ENCODE measurements at places on chromosomes 3 and 15.

- DNase-seq = peak; percentile 14
Observed at GRCh38 chr3:44437800-44438199, 39.7 kb downstream of the ZNF445 start.

DNA sequence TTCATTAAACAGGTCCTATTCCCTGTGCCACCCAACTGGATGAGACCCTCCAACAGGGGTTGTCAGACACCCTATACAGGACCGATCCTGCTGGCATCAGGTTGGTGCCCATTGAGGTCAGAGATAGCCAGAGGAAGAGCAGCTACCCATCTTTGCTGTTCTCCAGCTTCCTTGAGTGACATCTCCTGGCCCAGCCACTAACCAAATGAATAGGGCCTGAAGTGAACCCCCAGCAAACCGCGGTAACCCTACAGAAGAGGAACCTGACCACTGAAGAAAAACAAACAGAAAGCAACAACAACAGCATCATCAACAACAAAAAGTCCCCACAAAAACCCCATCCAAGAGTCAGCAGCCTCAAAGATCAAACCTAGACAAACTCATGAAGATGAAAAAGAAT, 133.6 kb upstream of the ARPP21 start:
- DNase-seq = no peak

- no peak for DNase-seq
Observed at GRCh38 chr3:120894316-120895057, 13.5 kb upstream of the STXBP5L start.

- no peak for DNase-seq
Observed at GRCh38 chr3:109241459-109242186, 74.7 kb downstream of the DPPA2 start.

GRCh38 chr3:181921220-181921619, 209.5 kb downstream of the SOX2 start:
- DNase-seq = no peak

DNA sequence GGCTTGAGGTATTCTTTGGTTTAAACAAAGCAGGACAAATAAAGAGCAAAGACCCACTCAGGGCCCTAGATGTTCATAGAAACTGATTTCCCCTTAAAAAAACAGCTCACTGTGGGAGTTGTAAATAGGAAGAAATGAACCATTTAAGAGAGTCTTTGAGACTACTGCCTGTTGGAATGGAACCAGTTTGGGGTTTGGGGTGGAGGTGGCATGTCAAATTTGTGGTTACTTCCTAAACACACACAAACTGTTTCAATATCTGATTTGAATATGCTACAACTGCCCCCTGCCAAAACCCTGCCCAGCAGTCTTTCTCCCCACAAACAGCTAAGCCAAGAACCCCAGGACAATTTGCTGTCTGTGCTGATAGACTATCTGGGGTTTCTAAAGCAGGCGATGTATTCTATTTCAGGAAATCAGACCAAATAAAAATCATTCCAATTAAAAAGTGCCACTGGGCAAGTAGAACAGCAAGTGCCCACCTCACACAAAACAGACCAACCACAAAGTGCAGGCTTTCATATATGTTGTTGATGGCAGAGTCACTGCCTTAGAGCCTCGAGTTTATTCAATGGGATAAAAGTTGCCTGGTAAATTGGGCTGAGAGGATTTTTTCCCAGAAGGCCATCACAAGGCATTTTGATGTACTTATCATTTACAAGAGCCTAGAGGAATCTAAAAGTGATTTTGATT, 293.9 kb upstream of the PROK2 start:
- no peak for DNase-seq

DNA sequence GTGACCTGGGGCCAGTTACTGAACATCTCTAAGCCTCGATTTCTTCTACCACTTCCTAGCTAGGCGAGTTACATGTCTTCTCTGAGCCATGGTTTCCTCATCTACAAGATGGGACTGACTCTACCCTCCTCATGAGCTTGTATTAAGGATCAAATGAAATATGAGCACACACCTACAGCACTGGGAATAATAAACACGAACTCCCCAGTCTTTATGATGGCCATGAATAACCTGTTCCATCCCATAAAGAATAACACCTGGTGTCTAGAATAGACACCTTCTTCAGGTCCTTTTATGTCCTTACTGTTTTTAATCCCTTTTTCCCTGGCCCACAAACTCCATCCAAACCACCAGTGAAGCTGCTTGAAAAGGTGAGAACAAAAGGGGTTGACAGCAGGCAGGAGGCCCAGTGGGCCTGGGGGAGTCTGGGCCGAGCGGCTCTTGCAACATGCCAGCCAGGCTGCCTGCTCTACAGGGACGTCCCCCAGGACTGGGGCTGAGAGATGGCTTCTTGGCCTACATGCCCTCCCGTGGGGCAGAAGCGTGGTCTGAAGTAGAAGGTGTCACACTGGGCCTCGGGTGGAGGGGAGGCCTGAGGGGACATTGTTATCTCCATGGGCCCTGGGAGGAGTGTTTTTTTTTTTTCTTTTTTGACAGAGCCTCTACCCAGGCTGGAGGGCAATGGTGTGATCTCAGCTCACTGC, 178.2 kb downstream of the RAB11A start:
- DNase-seq = no peak

GRCh38 chr3:190167936-190168680, 47.4 kb upstream of the P3H2 start:
- DNase-seq = no peak

DNA sequence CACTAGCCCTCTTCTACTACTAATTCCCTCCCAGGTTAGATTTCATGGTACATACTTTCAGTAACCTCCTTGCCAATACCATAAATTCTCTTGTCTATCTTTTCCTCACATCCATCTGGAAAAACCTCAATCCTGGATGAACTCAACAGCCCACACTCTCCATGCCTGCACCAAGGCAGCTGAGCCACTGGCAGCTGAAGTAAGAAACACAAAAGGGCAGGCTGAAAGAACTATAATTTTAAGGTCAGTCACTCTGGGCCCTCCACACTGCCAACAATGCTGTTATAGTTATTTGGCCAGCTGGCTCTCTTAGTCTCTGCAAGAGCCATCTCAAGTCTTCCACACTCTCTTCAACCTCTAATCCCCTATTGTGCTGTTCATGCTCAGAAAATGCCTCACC, 15.1 kb upstream of the TIPARP start:
- DNase-seq = no peak

DNA sequence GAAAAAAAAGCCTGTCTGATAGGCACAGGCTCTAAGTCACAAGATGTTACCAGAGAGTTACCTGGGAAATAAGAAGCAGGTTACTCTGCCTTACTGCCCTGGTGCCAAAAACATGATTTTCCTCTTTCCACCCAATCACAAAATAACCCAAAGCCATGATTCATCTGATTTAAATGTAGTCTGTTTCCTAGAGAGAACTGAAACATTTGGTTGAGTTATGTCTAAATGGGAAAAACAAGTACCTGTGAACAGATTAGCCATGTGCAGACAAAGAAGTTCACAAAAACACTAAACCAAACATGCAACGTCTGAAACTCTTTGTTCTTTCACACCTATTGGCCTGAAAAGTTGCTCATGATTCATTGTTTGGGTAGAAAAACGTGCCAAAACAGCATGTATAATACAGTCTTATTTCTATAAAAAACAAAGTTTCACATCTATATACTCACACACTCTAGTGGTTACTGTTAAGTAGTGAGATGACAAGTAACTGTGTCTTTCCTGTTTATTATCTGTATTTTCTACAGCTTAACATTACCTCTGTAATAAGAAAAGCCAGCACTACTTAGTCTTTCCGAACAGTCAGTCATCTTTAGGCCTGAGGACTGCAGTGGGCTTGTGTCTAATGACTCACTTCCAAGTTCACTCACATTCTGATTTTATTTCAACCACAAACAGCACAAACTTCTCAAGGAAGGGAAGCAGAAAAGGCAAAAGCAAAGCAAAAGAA, 30.2 kb downstream of the FAM174B start:
- no peak for DNase-seq

DNA sequence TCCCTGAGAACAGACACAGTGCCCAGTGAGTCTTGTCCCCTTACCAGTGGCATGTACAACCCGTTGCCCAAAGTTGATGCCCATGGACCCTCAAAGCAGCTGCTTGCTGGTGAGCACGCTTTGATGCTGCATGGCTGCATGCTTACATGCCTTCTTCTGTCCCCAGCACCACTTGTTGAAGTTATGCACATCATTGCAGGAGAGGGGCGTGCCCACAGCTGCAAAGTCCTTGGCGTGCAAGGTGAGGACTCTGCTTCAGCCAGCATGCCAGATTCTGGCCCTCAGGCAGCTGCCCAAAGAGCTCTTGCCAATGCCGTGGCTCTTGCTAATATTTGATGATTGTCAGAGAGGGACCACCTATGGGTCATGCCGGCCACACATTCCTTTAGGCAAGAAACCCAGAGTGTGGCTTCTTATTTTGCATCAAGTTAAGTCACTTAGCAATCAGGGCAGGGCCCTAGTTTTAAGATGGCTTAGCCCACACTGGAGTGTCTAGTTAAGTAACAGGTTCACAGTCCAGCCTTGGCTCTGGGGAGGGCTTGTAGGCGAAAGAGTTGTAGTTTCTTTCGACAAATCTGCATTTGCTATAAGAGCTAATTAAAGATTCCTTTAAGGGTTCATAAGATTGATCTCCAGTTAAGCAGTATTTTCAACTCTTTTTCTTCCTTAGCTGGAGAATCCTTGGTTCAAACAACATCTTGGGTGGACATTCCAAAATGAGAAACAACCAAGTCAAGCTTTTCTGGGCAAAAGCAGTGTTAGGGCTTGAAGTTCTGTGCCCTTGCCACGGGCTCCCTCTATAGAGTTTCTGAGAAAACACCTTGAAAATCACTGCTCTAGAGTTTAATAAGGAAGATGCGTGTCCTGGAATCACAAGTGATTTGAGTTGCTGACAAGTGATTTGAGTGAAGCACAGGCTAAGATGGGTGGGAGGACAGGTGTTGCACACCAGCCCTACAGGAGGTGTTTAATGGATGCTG, 128.6 kb downstream of the SLCO3A1 start:
- no peak for DNase-seq

GRCh38 chr15:80478075-80478474, 73.9 kb downstream of the ARNT2 start:
- no peak for DNase-seq

DNA sequence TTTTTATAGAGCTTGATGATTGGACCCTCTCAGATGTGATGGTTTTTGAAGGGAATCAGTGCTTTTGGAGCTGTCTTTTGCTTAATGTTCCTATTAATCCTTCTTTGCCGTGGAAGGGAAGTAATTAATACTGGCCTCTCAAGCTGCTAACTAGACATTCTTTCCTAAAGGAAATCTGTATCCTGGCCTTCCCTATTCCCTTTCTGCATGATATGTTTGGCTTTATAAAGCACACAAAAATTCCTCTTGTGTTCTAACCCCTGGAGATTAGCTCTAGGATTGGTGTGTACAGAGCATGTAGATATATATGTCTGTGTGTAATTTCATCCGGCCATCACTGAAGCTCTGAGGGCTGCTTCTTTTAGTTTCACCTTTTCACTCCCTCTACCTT, 6.9 kb downstream of the ATXN7 start:
- no peak for DNase-seq

DNA sequence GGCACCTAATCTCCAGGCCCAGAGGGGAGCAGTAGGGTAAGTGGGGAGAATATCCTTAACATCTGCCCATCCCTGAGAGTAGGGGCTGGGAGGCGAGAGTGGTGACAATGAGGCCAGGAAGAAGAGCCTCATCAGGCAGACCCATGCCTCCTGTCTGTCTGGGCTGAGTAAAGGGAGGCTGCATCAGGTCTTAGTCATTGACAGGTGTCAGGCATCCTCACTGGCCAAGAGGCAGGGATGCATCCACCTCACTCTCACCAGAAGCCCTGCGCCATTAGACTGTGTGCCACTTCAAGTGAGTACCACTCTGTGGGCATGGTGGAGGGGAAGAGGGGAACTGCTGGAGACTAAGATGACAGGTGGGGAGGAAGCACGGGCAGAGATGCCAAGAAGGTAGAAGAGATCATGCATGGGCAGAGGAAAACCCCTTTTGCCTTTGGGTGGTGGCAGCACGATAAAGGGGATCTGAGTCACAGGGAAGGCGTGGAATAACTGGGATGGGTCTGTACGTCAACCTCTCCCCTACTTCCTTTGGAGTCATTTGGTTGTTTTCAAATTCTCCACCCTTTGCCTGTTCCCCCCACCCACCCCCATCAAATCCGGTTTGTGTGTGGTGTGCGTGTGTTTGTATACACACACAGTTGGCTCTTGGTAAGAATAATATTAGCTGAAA, 14.1 kb downstream of the ANAPC13 start:
- no peak for DNase-seq

- no peak for DNase-seq
Observed at GRCh38 chr15:48358229-48359152, 27.3 kb downstream of the DUT start.

DNA sequence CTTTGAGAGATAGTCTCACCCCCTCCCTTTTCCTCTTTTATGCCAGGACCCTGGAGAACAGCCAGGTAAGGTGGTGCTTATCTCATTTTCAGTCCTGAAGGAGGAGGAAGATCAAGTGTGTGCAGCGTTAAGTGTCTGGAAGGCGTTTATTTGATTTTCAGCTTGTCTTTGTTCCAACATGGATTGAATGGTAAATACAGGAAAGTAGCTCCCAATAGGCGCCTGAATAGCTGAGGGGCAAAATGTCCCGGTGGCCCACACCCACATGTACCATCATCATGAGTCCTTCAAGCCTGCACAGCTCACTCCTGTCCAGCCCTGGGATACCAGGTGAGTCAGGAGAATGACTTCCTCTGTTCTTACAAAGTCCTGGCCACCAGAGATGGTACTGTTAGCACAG, 73.5 kb downstream of the CEMIP start:
- DNase-seq = no peak

- no peak for DNase-seq
Observed at GRCh38 chr3:159982442-159982974, 6.1 kb upstream of the IL12A start.

- no peak for DNase-seq
Observed at GRCh38 chr3:9118222-9118621, 131.2 kb downstream of the SRGAP3 start.

- DNase-seq = no peak
Observed at GRCh38 chr3:122032531-122032930, 10.5 kb upstream of the ILDR1 start.

GRCh38 chr3:147312786-147313280, 93.5 kb downstream of the ZIC4 start:
- DNase-seq = no peak

- DNase-seq = no peak
Observed at GRCh38 chr15:63369781-63370180, 11.9 kb downstream of the CA12 start.

- no peak for DNase-seq
Observed at GRCh38 chr15:81068516-81068915, 65.6 kb upstream of the CFAP161 start.

Data from aorta (tissue), 5 donors.